ENCODE measurements at places on chromosomes 6 and 20.

DNA sequence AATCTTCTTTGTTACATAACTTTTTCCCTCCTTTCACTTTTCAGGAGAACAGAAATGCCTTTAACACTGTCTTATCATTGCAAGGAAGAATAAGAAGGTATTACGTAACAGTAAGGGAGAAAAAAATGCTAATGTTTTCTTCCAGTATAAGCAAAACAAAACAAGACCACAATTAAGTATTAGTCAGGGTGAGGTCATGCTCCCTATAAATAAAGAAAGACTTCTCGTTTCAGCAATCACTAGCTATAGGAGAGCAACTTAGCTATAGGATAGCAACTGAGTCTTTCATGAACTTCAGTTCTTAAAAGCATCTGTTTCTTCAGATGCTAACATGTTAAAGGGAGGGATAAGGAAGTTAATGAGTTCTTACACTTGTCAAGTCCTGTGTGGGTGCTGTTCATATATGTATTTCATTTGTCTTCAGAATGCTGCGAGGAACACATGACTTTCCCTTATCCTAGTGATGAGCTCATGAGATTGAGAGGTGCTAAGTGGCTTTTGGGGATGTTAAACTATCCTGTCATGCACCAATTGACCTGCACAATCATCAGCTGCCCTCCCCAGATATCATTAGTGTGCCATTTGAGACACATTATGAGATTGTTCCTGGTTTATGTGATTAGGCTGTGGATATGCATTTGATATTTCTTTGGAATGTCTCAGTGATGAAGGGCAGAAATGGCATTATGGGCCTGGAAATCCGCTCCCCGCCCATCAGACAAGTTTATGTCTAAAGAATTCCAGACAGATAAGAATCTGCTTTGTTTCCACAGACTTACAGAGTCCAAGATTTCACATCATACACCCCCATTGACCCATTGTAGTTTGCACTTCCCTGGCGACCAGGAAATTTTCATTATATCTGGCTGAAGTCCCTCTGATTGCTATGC, 37.5 kb downstream of the LAMA4 start:
- DNase-seq, result no peak

DNA sequence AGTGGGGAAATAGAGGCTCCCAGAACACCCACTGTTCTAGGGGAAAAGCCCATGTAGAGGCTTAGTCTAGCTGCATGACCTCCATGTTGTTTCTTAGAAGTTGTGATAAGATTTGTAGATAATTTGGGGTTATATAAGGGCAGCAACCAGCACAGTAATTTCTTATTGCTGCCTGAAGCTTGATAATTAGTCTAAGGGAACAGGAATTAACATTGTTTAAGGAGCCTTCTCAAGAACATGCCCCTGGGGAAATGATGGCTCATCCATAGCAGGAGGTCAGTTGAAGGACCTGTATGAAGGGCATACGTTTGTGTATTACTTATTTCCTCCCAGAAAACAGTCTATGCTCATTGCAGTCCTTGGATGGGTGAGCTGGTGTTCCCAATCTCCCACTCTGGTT, 170.7 kb upstream of the SCGN start:
- no peak for DNase-seq

GRCh38 chr6:114119056-114119455, 148.1 kb upstream of the HDAC2 start:
- no peak for DNase-seq

DNA sequence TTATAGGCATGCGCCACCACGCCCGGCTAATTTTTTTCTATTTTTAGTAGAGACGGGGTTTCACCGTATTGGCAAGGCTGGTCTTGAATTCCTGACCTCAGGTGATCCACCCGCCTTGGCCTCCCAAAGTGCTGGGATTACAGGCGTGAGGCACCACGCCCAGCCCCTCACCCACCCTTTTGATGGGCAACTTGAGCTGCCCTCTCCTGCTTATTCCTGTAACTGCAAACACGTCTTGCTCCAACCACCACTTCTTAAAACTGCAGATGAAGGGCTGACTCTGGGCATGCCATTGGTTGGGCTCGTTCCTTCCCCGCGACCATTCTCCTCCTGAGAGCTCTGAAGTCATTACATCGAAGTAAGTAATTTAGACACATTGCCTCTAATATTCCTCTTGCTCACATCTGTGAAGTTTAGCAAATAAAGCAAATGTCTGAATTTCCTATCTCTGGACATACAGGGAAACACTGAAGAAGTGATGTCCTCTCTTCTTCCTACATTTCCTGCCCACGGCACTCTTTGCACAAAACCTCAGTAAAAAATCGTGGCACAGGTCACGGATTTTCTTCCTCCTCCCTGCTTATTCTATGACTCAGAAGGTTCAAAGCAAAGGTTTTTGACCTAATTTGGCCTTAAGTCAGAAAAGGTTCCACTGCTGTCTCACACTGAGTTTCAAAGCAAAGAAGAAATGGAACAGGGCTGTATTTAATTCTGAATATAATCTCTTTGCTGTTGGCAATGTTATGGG, 117.5 kb downstream of the GMPR start:
- no peak for DNase-seq

Measured in hematopoietic multipotent progenitor cell treated with erythropoietin and hydrocortisone succinate and interleukin-3 and kit ligand, for 17 days (in vitro differentiated cells).